ENCODE measurements at places on chromosomes 12 and 14.

GRCh38 chr14:89428546-89429198 is 11.6 kb upstream of the FOXN3 start:
- DNase-seq = no peak

DNA sequence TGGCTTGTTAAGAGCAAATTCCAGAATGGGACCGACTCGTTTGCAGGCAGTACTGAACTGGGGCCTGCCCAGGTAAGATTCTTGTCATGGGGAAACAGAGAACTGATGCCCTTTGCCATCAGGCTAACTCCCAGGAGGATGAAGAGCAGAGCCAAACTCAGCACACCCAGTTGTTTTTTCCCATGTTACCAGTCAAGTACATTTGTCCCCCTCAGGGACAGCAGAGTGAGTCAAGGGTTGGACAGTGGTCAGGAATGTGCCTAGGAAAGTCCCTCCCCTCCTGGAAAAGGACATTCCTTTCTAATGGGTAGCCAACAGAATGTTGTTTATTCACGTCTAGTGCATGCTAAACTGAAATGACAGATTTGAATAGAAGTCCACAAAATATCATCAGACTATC is 1.6 kb downstream of the ART4 start:
- peak; percentile 11 for DNase-seq

DNA sequence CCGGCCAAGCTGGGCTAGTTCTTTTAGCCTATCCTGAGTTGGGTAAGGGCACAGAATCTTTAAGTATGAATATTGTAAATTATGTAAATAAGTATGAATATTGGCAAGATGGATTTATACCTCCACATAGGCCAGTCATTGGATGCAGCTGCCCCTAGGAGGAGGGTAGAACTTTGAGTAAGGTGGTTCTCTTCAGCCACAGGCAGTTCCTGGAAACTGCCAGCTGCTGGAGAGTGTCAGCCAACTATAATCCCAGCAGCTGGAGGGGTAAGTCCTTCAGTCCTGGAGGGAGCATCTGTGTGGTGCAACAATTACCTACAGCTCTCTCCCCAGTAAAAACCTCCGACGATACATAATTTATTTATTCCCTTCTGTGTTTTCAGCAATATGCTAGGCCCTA is 65.8 kb upstream of the TMPO start:
- DNase-seq = no peak

- DNase-seq = no peak
These were observed 394.0 kb upstream of the SYT1 start for GRCh38 chr12:78470354-78471195.

GRCh38 chr14:26938054-26938453 is 340.2 kb upstream of the NOVA1 start:
- DNase-seq = no peak

GRCh38 chr12:119990382-119990874 is 1.4 kb downstream of the BICDL1 start:
- DNase-seq = no peak

- no peak for DNase-seq
These were observed 62.6 kb downstream of the DUSP6 start for GRCh38 chr12:89289720-89290119.

GRCh38 chr14:104800771-104801519 is at the start of gene ZBTB42:
TSS of gene ZBTB42 (plus strand) at chr14:104801101. CDS start at chr14:104801198, 97 bp downstream.
- peak; percentile 92 for DNase-seq

GRCh38 chr12:26651566-26652188 is 181.3 kb downstream of the ITPR2 start:
- DNase-seq = peak; percentile 9

- DNase-seq = no peak
These were observed 363.5 kb downstream of the TMEM121 start for GRCh38 chr14:105889666-105890473.

- DNase-seq = no peak
These were observed 27.2 kb downstream of the HIGD1C start for GRCh38 chr12:50979369-50980052.

DNA sequence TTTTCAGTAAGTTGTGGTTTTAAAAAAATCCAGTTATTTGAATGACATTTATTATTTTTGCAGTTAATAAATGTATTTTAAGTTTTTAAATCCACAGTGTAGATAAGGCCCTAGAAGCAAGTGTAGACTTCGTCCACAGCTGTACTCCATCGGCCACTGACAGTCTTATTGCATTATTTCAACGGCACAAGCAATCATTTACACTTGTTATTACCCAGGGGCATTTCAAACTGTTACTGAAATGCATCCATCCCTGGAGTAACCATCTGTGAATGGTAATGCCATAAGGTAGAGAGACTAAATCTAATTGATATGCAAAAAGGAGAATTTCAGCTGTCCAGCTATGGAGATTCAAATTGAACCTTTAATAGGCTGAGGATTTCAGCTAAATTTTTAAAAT is 48.4 kb downstream of the BICD1 start:
- no peak for DNase-seq

GRCh38 chr12:44335030-44335429 is 499.1 kb downstream of the TMEM117 start:
- DNase-seq = no peak

- no peak for DNase-seq
These were observed 94.7 kb upstream of the DDHD1 start for GRCh38 chr14:53247596-53248370.

DNA sequence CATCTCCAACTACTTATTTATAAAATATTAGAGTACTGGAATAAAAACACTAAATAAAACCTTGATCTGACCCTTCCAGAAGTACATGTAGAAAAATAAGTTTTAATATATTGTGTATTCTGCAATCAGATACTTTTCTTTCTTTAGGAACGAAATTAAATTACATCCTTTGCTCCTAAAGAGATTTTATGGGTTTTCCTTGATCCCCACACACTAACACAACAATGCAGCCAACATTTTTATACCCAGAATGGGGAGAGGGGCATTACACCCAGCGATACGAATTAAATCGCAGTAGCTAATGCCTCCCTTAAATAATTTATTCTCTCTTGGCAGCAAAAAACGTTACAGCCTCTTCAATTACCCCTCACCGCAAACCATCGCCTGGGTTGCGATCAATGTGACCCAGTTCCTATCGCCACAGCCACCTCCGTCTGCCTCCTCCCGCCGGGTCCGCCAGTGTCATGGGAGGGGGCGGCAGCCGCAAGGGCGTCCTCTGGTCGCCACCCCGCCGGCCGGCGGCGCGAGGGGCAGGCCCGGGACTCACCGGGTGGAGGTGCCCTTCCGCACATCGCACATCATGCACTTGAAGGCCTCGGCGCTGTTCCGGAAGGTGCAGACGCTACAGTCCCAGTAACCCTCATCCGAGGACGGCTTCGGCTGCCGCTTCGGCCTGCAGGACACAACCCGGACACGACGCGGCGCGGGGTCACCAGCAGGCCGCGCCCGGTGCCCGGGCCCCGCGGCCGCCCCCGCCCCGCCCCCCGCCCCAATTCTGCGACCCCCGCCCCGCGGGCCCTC is 796 bp downstream of the YAF2 start:
- peak; percentile 60 for DNase-seq

DNA sequence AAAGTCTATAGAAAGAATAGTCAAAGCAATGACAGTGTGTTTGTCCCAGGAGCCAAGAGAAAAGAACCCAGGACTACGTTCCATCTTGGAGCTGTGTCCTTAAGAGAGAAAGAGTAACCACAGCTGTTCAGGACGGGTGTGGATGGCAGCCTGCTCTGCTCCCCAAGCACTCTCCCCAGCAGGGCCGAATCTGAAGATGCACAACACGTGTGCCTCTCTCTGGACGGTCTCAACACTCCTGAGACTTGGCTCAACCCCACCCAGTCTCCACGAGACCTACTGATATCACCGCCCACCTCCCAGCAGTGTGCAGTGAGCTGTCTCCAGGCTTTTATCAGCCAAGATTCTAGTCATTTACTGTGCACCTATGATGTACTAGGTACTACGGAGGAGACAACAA is 27.3 kb upstream of the ANO2 start:
- DNase-seq = no peak

DNA sequence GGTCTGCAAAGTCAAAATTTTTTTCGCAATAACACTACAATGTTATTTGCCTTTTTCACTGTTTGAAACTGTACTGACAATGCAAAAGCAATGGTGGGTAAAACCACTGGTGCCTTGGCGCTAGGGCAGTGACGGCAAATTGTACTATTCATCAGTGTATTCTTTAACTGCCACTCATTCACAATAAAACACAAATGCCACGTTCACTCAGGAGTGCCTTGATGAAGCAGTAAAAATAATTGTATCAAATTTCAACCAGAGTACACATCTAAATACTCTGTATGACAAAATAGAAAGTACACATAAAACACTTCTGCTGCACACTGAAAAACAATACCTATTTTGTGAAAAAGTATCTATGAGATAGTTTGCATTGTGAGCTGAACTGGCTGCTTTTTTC is 17.8 kb downstream of the DCAF5 start:
- DNase-seq = no peak

GRCh38 chr12:82866946-82867345 is 180.2 kb downstream of the TMTC2 start:
- no peak for DNase-seq

DNA sequence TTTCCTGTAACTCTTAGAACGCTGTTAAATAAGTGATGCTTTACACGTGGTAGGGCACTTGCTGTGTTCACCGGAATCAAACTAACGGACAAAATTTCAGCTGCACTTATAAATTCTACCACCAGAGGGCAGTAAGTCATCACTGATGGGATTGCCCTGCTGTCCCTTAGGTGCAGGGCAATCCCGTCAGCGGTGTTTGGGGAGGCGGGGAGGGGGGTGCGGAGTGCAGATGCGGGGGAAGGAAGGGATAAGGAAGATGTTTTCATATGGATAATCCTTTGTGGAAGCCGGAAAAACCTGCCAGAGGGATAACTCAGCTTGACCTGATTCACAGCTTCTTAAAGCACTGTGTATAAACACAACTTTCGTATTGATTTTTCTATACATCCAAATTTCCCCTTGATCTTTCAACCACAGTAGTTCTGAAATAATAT is 21.7 kb upstream of the SLC10A1 start:
- DNase-seq = peak; percentile 55

GRCh38 chr14:50031602-50032313 is 84.6 kb downstream of the VCPKMT start:
- no peak for DNase-seq

GRCh38 chr12:131603939-131604795 is 106.7 kb upstream of the SFSWAP start:
- no peak for DNase-seq

DNA sequence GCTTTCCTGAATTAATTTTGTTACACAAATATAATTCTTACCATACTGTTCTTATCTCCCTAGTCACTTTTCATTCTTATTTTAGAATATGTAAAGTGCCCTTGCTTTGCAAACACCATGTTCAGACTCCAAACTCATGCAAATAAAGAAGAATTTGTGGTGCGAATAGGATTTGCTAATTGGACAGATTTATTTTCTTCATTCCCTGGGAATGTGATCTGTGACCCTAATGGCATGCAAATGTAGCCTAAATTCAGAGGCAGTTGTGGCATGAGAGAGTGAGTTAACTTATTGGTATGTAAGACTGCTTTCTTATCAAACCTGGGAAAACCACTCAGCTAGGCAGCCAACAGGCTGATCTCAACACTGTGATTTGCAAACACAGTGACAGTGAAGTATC is 10.0 kb downstream of the CAPZA3 start:
- no peak for DNase-seq

- DNase-seq = no peak
These were observed 5.7 kb upstream of the HOXC13 start for GRCh38 chr12:53932915-53933314.

Measured in 8988T (cell line).